Upper lobe of right lung (tissue), 1 donor: ENCODE measurements at places on chromosomes 7 and 10. TPM values are rescaled to one million over a fixed set of nuclear protein-coding genes. Genes with fewer than 3 reads are reported as not detected.

DNA sequence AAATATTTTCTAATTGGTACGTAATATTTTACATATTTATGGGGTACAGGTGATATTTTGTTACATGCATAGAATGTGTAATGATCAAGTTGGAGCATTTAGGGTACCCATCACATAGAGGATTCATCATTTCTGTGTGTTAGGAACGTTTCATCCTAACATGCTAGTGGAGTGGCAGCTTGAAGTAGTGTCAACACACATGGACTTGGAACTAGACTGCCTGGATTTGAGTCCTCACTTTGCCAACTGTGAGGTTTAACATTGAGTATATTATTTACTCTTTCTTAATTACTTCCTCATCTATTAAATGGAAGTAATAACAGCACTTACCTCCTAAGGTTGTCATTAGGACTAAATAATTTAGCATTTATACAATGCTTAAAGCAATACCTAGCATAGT, 241.9 kb downstream of the PLXDC2 start:
- DNase-seq: no peak

GRCh38 chr10:119650062-119650461, 1.1 kb upstream of the BAG3 start:
- no peak for DNase-seq

GRCh38 chr10:110802090-110802489, 69.6 kb upstream of the PDCD4 start:
- DNase-seq: no peak

DNA sequence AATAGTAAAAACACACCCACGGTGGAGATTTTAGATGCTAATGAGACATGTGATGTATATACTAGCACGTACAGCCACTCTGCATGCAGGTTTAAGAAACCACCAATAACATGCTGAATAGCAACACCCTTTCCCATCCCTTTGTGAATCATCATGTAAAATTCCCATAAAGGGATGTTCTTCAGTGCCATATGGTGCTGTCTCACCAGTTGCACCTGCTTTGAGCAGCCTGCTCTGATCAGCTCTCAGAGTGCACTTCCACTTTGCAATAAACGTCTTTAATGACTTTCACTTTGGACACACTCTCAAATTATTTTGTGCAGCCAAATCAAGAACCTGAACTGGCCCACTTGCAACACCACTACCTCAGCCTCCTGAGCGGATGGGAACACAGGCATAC, 615.0 kb downstream of the ANKRD7 start:
- no peak for DNase-seq

GRCh38 chr7:157925383-157925875, 588.6 kb downstream of the DNAJB6 start:
- DNase-seq: no peak

DNA sequence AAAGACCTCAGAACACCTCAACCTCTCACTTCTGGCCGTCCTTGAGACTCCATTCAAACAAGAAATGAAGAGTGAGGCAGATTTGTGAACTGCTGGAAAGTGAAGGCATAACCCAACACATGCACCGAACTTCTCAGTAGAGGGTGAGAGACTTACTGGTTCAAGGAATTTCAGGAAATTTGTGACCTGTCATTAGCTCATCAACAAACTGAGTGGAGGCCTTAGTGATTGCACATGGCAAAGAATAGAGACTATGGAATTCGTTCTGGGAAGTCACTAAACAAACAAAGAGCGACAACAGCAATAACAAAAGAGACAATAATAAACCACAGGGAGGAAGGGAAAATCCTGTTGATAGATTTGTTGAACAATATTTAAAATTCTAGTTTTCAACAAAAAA, 125.0 kb upstream of the AKR1E2 start:
- no peak for DNase-seq

DNA sequence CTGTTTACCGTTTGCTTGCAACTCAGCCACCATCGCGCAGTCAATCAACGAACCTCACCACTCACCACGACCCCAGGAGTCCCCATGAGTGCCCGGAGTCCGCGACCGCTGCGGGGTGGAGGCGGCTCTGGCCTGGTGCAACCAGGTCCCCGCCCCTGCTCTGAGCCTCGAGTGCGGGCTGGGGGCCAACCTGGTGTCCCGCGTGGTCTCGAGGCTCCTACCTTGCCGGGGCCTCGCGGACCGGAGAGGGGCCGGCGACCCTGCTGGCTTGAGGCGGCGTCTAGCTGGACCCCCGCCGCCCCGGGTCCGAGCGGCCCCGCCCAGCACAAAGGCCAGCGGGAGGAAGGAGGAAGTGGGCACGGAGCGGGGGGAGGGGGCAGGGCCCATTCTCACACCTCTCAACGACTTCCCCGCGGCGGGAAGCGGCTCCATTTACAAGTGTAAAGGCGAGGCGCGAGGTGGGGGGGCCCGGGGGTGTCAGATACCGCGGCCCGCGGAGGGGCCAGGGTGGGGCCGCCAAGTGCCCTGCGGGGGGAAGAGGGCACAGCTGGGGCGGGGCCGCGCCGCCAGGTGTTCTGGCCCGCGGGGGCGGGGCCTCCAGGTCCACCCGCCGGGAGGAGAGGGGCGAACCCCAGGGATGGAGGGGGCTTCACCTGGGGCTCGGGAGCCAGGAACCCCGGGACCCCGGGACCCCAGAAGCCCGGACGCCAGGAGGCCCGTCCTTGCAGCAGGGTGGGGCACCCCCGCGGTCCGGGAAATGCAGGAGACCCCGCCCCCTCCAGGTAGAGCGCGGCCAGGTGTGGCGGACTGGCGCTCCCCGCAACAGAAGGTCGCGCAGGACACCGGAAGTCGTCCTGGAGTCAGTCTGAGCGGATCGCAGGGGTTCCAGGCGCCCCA, 8.6 kb downstream of the CTBP2 start:
- DNase-seq: peak; percentile 82

Gene C10orf105
- total RNA-seq: 0.52 TPM

Gene ORAI2
- total RNA-seq: 20.0 TPM
